ENCODE measurements at places on chromosomes 16 and 17.

GRCh38 chr17:63356337-63356757, 89.8 kb downstream of the CYB561 start:
- no peak for DNase-seq

DNA sequence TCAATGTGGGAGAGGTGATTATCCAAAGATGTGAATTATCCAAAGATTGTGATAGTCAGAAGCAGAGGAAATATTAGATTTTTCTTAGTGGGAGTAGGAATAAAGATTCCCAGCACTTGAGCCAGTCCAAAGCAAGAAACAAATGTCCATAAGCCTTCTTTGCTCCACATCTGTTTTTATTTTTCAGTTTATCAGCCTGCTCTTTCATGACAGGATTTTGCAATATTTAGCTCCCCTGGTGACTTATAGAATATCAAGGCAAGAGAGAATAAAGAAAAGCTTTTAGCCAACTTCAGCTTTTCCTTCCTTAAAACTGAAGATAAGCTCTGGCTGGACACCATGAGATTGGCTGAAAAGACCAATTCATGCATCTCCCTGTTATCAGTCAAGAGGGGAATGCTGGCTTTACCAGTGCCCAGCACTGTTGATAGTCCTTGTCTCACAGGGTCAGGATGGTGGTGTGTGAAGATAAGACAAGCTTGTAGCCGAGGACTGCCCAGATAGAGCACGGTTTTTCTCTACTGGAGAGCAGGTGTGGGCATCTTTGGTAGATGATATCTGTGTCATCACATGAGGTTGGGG, 706.5 kb downstream of the KCNJ2 start:
- DNase-seq, result no peak

DNA sequence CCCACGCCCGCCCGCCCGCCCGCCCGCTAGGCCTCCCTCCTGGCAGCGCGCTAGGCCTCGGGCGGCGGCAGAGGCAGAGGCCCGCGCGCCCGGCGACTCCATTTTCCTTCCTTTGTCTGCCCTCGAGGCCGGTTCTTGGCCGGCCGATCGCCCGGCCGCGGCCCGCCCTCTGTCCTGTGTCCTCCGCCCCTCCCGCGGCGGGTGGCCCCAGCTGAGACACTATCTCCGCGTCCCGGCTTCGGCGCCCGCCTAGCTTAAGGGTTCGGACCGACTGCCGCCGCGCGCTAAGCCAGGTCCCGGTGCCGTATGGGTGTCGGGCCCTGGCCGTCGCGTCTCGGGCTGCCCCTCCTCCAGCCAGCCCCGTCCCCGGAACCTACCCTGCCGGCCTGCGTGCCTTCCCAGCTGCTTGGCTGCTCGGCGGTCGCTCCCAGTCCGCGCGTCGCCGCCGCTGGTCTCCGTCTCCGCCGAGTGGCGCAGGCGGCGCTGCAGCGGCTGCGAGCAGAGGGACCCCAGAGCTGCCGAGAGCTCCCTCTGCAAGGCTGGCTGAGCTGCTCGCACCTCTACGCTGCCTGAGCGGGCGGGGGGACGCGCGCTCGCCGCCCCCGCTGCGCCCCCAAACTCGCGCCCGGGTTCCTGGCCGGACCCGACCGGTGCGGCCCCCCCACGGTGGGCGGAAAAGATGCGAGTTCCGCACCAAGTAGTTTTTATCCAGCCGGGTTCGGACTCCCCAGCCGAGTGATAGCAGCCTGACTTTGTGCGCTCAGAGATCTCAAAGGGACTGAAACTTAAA, 787 bp downstream of the CTCF start:
- no peak for DNase-seq

DNA sequence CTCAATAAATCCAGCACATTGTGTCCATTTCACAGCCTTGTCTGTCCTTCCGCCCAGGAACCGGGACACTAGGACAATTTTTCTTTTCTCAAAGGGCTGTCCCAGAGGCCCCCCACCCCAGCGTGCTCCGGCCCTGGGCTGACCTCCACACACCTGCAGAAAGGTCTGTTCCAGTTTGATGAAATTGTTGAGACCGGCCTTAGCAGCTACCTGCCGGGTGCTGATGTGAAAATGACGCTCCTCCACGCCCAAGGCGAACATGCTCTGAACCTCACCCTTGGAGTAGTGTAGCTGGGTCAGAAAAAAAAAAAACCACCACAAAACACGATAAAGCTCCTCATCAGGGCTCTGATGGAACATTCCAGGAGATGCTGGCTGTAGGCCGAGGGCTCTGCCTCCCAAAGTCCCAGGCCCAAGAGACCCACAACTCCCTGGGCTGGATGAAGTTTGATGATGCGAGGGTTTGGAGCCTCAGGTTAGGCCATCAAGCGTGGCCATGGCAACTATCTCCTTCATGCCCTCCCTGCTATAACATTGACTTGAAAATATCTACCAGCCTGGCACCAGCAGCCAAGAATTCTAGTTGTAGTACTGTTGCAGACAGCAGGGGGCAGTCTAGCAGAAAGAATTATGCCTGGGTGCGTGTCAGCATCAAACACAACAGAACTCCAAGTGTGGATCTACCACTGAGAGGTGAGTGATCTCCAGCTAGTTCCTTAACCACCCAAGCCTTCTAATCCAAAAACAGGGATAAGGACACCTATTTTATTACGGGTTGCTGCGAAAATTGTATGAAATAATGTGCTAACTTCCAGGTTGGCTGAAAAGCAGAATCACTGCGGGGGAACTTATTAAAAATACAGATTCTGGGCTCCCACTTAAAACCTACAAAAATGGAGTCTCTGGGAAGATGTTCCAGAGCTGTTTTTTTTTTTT, 62.1 kb downstream of the RMI2 start:
- DNase-seq, result peak; percentile 16

- no peak for DNase-seq
Observed at GRCh38 chr17:68544111-68544915, 32.1 kb downstream of the PRKAR1A start.

- DNase-seq, result no peak
Observed at GRCh38 chr16:3874242-3874641, 6.3 kb downstream of the CREBBP start.

Measured in Kasumi-1 (cell line).